Inflammatory macrophage treated with lipopolysaccharide for 1 hour (primary cell): ENCODE measurements at places on chromosomes 2 and 18.
A peak's percentile ranks its signal among the peaks of the same experiment; 100 is the strongest.

DNA sequence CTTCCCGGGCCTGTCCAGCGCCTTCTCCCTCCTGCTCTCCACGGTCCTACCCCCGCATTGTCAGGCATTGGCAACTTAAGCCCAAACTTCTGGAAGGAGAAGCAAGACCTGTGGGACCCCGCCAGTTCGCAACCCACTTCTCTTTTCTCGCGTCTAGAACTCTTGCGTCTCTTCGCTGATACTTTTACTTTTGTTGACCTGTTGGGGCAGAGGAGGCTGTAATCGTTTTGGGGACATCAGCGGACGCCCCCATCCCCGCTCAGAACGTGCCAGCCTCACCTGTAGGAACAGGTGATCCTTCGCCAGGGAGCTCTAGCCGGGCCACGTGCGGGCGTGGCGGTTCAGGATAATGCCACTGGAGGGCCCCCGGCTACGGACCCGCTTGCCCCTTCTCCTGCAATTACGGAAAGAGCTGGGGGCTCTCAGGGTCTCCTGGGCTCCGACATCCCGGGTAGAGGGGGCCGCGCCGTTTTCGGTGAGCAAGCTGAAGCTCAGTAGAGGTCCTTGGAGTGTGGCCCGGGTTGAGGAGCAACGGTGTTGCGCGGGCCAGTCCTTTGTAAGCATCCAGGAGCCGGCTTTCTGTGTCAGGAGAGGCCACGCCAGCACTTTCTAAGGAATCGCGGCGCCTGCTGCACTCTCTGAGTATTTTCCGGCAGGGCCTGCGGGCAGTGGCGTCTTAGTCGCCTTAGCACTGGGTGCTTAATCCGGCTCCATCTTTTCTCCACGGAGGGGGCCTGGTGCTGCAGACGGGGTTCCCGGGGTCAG lies 1.6 kb downstream of the MTCL1 start:
- no peak for DNase-seq

GRCh38 chr2:180943275-180943674 lies 37.1 kb upstream of the UBE2E3 start:
- no peak for DNase-seq

DNA sequence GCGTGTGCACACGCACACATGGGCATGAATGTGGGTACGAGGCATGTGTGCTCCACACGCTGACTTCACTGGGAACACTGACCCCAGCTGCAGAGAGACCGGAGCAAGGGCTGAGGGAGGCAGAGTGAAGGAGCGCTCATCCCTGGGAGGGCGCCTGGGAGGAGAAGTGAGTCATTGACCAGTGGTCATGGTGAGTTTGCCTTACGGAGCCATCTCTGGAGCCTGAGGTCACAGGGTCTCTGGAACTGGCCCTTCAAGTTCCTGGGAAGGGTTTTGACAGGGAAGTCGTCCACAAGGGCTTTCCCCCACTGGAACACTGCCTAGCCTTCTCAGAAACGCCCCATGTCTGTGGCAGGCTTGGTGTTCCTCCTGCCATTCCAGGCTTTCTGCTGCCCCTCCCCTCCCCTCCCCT lies 14.3 kb upstream of the TMEM185B start:
- DNase-seq, result peak; percentile 35

DNA sequence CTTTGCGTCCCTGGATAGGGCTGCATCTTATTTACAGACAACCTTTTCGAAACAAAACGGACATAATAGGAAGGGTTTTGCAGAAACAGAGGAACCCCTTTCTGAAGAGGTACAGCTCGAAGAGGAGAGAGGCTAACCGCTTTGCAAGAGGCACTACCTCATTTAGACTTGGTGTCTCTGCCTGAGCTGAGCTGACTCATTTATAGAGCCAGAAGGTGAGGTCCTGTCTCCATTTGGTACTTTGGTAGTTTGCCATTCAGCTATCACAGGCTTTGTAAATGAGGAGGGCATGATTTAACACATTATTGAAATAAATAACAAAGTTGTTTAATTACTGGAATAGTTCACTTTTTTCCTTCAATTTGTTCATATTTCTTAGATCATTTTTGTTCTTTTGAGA lies 2.2 kb upstream of the NXPH2 start:
- DNase-seq, result no peak

- no peak for DNase-seq
Measured at GRCh38 chr2:191927319-191927867, 80.5 kb upstream of the CAVIN2 start.

DNA sequence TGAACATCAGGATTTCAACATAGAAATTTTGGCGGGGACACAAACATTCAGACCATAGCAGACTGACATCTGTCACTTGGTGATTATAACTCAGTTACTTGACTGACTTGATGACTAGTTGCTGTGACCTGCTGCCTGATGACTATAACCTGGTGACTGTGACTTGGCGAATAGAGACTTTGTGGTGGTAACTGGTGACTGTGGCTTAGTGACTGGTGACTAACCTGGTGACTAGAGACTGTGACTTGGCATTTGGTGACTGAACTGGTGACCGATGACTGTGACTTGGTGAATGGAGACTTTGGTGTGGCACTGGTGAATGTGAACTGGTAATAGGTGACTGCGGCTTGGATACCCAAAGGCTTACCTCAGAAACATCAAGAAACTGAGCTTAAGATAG lies 563.1 kb upstream of the FAM98A start:
- DNase-seq, result no peak

- no peak for DNase-seq
Measured at GRCh38 chr2:189022492-189022891, 48.3 kb downstream of the COL3A1 start.

GRCh38 chr2:83054751-83055150 lies 1404.3 kb downstream of the SUCLG1 start:
- DNase-seq, result no peak

DNA sequence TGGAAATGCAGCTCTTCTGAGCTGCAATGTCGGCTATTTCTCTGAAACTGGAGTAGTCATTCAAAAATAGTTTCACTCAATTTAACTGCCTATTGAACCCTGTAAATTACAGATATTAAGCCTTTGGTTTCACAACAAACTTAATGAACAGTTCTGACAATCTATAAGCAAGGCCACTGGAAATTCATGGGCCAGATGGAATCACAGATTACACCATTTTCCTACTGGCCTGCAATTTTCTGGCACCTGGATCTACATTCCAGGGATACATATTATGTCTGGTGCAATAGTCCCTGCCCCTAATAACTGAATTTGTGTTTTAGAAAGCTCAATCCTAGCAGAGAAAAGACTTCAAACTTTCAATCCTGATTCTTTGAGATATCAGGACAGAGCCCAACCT lies 551.7 kb downstream of the RNF144A start:
- no peak for DNase-seq

- no peak for DNase-seq
Measured at GRCh38 chr18:56321470-56321869, 316.9 kb downstream of the TXNL1 start.

GRCh38 chr2:239911641-239912071 lies 113.5 kb downstream of the NDUFA10 start:
- DNase-seq, result no peak

GRCh38 chr2:190119257-190119656 lies 56.7 kb upstream of the MSTN start:
- DNase-seq, result no peak

DNA sequence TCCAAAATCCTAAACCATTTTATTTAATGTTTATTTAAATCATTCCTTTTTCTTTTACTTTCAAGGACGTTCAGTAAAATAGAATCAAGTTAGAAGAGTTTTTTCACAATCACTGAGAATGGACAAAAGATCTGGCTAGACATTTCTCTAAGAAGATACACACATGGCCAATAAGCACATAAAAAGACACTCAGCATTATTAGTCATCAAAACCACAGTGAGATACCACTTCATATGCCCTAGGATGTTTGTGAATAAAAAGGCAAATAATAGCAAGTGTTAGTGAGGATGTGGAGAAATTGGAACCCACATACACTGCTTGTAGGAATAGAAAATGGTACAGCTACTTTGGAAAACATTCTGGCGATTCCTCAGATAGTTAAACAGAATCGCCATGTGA lies 76.1 kb downstream of the RHBDD1 start:
- DNase-seq, result no peak

DNA sequence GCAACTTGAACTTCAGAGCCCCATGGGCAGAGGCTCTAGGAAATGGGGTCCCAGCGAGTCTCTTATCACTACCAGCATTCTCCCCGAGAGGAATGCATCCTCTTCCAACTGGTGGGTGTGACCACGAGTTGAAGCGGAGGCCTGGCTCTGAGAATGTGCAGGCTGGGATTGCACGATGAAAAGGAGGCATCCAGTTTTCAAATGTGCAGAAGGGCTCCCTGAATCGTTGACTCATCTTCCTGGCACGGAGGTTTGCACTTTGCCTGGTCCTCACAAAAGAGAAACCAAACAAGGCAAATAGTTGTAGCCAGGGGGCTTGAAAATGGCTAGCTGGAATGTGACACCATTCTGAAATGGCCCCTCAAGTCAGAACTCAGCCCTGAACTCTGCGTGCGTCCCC lies 216.7 kb downstream of the GLI2 start:
- no peak for DNase-seq

GRCh38 chr2:47501374-47502200 lies 98.6 kb downstream of the MSH2 start:
- no peak for DNase-seq

GRCh38 chr2:88239781-88240180 lies 69.6 kb downstream of the THNSL2 start:
- DNase-seq, result no peak

GRCh38 chr2:68032702-68033101 lies 30.1 kb downstream of the C1D start:
- DNase-seq, result no peak

GRCh38 chr2:219384859-219385258 lies 2.9 kb downstream of the DNPEP start:
- no peak for DNase-seq

GRCh38 chr2:11785611-11785940 lies 39.1 kb downstream of the LPIN1 start:
- DNase-seq, result no peak

- DNase-seq, result no peak
Measured at GRCh38 chr18:46706968-46707367, 49.9 kb downstream of the ST8SIA5 start.

GRCh38 chr2:137202318-137202717 lies 437.0 kb downstream of the THSD7B start:
- DNase-seq, result no peak

DNA sequence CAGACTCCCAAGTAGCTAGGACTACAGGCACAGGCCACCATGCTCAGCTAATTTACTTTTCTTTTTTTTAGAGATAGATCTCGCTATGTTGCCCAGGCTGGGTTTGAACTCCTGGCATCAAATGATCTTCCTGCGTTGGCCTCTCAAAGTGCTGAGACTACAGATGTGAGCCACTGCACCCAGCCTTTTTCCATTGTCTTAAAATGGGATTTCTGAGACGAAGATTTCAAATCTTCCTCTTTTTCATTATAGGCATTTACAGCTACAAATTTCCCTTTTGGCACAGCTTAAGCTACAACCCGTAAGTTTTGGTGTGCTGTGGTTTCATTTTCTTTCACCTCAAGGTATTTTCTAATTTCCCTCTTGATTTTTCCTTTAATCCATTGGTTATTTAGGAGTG lies 8.6 kb downstream of the GNLY start:
- DNase-seq, result no peak

- no peak for DNase-seq
Measured at GRCh38 chr18:76465630-76466409, 29.2 kb downstream of the ZNF516 start.

GRCh38 chr2:142174176-142174575 lies 43.4 kb upstream of the LRP1B start:
- DNase-seq, result no peak

- no peak for DNase-seq
Measured at GRCh38 chr2:129610766-129611165, 368.7 kb upstream of the RAB6C start.

GRCh38 chr2:138818556-138818955 lies 38.4 kb upstream of the NXPH2 start:
- DNase-seq, result no peak

DNA sequence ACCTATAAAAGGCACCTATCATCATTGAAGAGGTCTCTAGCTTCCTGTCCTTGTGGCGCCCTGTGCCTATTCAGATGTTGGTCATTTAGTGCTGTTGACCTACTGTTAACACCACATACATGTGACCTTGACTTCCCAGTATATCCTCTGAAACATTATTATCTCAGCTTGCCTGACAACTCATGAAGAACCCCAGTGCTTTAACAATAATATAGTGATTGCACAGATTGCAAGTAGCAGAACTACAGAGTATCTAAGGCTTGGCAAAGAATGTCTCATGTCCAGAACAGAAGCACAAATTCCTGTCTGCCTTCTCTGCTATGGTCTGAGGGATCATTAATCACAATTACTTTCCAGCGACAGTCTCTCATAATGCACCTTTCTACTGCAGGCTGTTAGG lies 165.3 kb downstream of the LCLAT1 start:
- DNase-seq, result no peak

DNA sequence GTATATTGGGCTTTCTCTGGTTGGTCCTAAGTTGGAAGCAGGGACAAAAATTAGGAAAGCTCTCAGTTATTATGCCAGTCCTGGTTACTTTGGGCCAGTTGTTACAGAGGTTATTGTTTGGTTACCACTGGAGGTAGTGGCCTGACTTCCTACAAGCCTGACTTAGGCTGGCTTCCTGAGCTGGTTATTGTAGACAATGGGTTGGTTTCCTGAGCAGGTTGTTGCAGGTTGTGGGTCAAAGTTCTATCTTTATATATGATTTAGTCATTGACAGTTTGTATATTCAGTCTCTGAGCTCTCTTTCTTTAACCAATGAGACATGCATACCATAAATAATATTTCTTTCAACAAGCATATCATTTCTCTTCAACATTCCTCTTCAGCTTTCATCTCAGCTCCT lies 58.7 kb upstream of the RPE start:
- no peak for DNase-seq

DNA sequence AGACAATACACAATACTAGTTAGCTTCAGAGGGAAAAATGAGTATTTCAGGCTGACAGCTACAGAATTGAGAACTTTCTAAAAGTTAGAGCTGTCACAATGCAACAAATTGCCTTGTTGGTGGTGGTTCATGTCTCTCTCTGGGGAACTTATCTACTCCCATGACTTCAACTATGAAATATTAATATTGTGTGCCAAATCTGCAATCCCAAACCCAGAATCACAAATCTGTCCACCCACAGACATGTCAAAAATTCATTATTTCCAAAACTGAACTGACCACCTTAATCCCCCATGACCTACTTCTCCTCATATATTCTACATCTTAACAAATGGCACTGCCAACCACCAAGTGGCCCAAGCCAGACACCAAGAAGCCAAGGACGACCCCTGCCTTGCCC lies 143.5 kb downstream of the TCF4 start:
- DNase-seq, result no peak

- DNase-seq, result peak; percentile 12
Measured at GRCh38 chr2:203330434-203330833, 2.2 kb downstream of the ABI2 start.

- no peak for DNase-seq
Measured at GRCh38 chr2:142061733-142062132, 69.1 kb downstream of the LRP1B start.

- no peak for DNase-seq
Measured at GRCh38 chr2:235133837-235134236, 182.0 kb downstream of the SH3BP4 start.

DNA sequence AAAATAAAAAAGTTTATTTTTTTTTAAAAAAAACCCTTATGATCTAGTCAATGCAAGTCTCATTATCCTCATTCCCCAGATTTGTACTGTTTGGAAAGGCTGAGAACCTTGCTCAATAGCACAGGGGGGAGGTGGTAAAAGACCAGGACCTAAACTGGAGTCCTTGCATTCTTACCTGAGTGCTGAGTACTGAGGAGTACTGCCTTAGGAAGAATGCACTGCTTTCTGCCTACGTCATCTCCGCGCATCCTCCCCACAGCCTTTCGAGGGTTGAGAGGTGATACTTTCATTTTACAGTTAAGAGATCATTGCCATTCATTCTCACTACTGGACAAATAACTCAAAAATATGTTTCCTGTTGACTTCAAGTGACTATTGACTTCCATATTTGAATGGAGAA lies 73.8 kb downstream of the MAP3K20 start:
- no peak for DNase-seq
